Thoracic aorta (tissue), 2 donors: ENCODE measurements at places on chromosomes 4 and X. TPM values are rescaled to one million over a fixed set of nuclear protein-coding genes. Genes with fewer than 3 reads are reported as not detected.

- no peak for DNase-seq
- H3K36me3 ChIP-seq: no peaks in the 10 kb centered on the region
- H3K4me3 ChIP-seq: no peak overlapping the region
- H3K4me1 ChIP-seq: peaks cover 24% of the 10 kb centered on the region
These were observed 234.8 kb upstream of the JADE1 start for GRCh38 chr4:128574706-128575105.

The KCNIP4 gene
- total RNA-seq: not detected

The NAP1L2 gene
- total RNA-seq: 4.2 TPM

DNA sequence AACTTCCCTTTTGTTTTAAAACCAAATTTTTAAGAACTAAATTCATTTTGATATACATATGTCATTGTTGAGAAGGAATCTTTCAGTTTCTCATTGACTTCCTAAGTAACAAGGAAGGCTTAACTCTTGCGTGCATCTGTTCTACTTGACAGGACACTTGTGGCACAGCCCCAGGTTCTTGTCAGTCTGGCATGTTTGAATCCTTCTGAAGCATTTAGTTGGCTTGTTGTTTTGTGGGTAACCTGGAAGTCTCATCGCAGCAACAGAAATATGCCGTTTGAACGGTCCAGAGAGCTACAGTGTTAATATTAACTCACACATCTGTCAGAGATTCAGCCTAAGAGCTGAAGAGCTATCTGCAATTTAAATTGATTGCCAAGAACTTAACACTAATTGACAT, 76.0 kb downstream of the GLRA3 start:
- no peaks in the 10 kb centered on the region for H3K4me1 ChIP-seq
- H3K4me3 ChIP-seq: no peak overlapping the region
- no peaks in the 10 kb centered on the region for H3K36me3 ChIP-seq

The ITIH6 gene
- not detected for total RNA-seq

DNA sequence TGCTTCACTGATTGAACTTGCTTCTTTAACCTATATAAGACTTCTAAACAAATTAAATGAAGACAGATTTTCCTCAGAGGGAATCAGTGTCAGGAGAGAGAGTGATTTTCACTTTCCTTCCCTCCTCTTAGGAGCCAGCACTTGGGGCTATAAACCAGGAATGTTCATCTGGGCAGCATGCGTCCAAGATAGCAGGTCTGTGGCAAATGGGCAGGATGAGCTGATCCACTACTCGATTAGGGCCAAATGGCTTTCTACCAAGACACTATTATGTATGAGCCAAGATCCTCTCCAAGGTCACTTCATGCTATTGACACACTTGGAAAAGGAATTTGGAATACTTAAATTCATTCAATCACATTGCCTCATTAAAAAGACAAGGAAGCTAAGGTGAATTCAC, 203.9 kb upstream of the GRID2 start:
- H3K27me3 ChIP-seq: no peaks in the 10 kb centered on the region
- no peaks in the 10 kb centered on the region for H3K4me1 ChIP-seq
- H3K4me3 ChIP-seq: no peak overlapping the region
- no peak overlapping the region for H3K27ac ChIP-seq

GRCh38 chr4:20359692-20360091, 108.0 kb downstream of the SLIT2 start:
- no peaks in the 10 kb centered on the region for H3K27me3 ChIP-seq
- no peak overlapping the region for H3K27ac ChIP-seq
- H3K36me3 ChIP-seq: no peaks in the 10 kb centered on the region
- no peak overlapping the region for H3K4me3 ChIP-seq
- DNase-seq: no peak
- H3K4me1 ChIP-seq: no peaks in the 10 kb centered on the region

DNA sequence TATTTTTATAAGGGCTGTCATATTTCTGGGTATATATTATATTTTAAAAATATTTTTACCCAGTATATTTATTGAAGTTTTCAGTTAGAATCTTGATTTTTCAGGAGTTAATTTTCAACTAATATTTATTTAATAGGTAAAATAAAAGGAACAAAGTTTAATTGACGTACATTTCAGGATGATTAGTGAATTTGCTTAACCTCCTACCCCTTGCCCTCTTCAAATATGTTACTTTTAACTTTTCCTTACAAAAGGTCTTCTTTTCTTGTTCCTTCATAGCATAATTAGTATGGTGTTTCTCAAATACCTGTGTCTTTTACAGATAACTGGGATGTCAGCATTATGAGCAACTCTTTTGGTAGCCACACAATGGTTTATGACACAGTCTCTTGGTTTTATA, 24.8 kb upstream of the MSMO1 start:
- H3K27ac ChIP-seq: no peak overlapping the region
- no peak for DNase-seq
- no peaks in the 10 kb centered on the region for H3K27me3 ChIP-seq
- peaks cover 9% of the 10 kb centered on the region for H3K36me3 ChIP-seq
- no peaks in the 10 kb centered on the region for H3K4me1 ChIP-seq
- H3K4me3 ChIP-seq: no peak overlapping the region

DNA sequence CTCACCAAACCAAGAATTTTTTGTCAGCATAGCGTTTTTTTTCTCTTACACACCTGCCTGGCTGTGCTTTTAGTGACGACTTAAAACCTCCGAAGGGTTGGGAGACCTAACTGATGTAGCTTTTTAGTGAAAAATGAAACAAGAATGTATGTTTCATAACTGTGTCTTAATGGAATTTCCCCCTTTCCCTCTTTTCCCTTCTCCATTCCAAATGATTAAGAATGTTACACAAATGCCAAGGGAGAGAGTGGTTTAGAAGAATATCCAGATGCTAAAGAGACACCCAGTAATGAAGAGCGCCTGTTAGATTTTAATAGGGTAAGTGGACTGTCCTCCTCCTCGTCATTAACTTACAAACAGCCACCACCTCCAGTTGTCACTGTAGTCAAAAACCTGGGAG, 33.2 kb upstream of the TBC1D14 start:
- H3K4me3 ChIP-seq: no peak overlapping the region
- no peak for DNase-seq
- H3K4me1 ChIP-seq: no peaks in the 10 kb centered on the region
- no peaks in the 10 kb centered on the region for H3K27me3 ChIP-seq
- H3K36me3 ChIP-seq: peaks cover 62% of the 10 kb centered on the region

DNA sequence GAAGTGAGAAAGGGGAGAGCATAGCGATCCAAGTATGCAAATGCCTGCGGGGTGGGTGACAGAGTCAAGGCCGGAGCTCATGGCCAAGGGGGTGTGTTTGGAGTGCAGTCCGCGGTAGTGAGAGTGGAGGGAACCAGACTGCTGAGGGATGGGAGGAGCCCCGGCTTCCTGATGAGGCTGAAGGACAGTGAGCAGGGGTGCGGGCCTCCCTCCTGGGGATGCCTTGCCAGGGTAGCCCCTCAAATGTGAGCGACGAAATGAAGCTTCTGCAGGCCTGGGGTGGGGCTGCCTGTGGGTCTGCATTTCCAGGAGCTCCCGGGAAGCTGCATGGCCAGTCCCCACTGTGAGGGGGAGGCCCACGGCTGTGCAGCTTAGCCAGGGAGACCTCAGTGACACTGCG, 45.0 kb downstream of the PSAPL1 start:
- no peak overlapping the region for H3K4me3 ChIP-seq
- no peaks in the 10 kb centered on the region for H3K4me1 ChIP-seq
- no peak for DNase-seq
- H3K27me3 ChIP-seq: no peaks in the 10 kb centered on the region
- H3K27ac ChIP-seq: no peak overlapping the region

- H3K4me3 ChIP-seq: peak within 1 kb of the TSS; percentile 66
- no peaks in the 10 kb centered on the region for H3K27me3 ChIP-seq
- H3K36me3 ChIP-seq: no peaks in the 10 kb centered on the region
- H3K4me1 ChIP-seq: no peaks in the 10 kb centered on the region
These were observed at the start of gene TMEM150C for GRCh38 chr4:82561786-82562563. TSS of gene TMEM150C (minus strand) at chr4:82561988. CDS start at chr4:82504657, 57,331 bp downstream.

DNA sequence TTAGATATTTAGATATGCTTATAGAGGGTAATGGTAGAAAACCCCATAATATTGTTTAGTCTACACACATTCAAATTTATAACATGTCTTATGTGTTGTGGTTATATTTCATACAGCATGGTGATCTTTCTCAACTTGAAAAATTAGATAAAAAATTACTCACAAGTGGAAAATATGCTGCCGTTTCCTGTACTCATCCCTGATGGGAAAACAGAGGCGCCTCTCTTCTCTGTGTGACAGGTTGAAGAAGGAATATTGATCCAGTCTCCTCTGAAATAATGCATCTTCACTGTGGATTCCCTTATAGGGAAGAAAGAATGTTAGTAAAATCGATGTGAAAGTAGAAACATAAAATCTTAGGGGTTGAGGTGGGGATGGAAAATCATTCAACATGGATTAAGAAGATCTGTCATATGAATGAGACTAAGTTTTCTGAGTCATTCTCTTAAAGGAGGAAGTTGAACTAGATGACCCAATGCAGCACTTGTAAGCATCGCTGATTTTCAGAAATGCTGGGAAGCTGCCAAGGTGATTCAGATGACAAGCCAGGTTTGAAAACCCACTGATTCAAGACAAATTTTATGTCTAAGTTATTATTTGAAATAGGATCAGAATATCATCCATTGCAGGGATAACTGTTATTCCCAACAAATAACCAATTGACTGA, 70.7 kb downstream of the ANKRD50 start:
- no peaks in the 10 kb centered on the region for H3K27me3 ChIP-seq
- no peaks in the 10 kb centered on the region for H3K4me1 ChIP-seq
- no peaks in the 10 kb centered on the region for H3K36me3 ChIP-seq
- H3K4me3 ChIP-seq: no peak overlapping the region

DNA sequence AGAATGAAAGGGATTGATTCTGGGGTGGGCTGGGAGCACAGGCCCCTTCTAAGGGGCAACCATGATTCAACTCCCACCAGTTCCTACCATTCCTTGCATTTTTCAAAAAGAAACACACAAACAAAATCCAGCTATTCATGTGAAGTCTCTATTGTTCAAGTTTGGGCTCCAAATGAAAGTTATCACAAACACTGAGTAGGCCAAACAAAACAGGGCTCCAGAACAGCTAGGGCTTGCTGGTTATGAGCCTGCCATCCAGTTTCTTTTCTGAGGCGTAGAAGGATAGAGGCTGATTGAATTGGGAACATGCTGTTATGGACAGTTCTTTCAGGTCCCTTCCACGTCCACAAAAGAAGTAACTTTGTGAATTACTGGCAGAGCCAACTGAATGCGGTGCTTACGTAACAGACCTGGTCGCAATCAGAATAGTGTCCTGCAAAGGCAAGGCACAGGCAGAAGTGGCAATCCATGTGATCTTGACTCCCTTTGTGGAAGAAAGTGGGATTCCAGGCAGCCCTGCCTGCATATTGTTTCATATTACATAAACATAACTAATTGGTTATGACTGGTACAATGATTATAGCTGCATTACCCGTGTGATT, 244.5 kb downstream of the SCFD2 start:
- no peak for DNase-seq
- H3K4me3 ChIP-seq: peak overlapping the region; percentile 34
- H3K4me1 ChIP-seq: peaks cover 48% of the 10 kb centered on the region
- H3K27ac ChIP-seq: peak overlapping the region; percentile 81

GRCh38 chr4:8289956-8290700, 20.6 kb downstream of the HTRA3 start:
- no peaks in the 10 kb centered on the region for H3K4me1 ChIP-seq
- no peak for DNase-seq
- no peaks in the 10 kb centered on the region for H3K27me3 ChIP-seq
- H3K36me3 ChIP-seq: no peaks in the 10 kb centered on the region
- H3K4me3 ChIP-seq: no peak overlapping the region

The TBC1D1 gene
- total RNA-seq: 206 TPM

The MPC1L gene
- total RNA-seq: not detected

DNA sequence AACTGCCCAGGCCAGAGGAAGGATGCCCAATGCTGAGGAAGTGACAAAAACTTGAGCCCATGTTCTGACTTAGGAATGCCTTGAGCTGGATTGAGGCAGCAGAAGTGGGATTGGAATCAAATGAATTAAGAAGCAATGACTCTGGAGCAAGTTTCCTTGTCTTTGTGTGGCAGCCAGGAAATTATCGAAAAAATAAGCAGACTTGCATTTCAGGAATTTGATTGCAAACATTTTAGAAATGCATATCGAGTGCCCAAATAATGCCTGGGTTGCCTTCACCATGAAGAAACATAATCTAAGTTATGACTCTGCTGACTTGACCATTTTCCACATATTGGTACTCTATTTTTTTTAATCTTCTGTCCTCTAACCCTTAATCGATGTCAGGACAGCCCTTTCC, 9.5 kb downstream of the CYTL1 start:
- H3K4me1 ChIP-seq: no peaks in the 10 kb centered on the region
- no peaks in the 10 kb centered on the region for H3K36me3 ChIP-seq
- H3K27me3 ChIP-seq: no peaks in the 10 kb centered on the region

DNA sequence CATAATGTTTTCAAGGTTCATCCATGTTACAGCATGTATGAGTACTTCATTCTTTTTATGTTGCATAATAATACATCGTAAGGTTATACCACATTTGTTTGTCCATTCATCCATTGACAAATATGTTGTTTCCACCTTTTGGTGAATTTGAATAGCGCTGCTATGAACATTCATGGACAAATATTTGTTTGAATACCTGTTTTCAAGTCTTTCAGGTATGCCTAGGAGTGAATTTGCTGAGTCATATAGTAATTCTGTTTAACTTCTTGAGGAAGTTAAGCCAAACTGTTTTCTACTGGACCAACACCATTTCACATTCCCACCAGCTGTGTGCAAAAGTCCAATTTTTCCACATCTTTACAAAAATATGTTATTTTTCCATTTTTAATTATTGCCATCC, 31.5 kb downstream of the IRS4 start:
- no peak for DNase-seq
- H3K4me3 ChIP-seq: no peak overlapping the region
- no peaks in the 10 kb centered on the region for H3K36me3 ChIP-seq
- no peak overlapping the region for H3K27ac ChIP-seq
- H3K27me3 ChIP-seq: no peaks in the 10 kb centered on the region

- DNase-seq: no peak
- no peaks in the 10 kb centered on the region for H3K4me1 ChIP-seq
- H3K27me3 ChIP-seq: no peaks in the 10 kb centered on the region
- no peak overlapping the region for H3K4me3 ChIP-seq
- no peak overlapping the region for H3K27ac ChIP-seq
- H3K36me3 ChIP-seq: no peaks in the 10 kb centered on the region
These were observed 21.3 kb upstream of the CTSO start for GRCh38 chr4:155974996-155975395.

- no peak overlapping the region for H3K27ac ChIP-seq
- H3K27me3 ChIP-seq: no peaks in the 10 kb centered on the region
- H3K4me1 ChIP-seq: no peaks in the 10 kb centered on the region
- no peaks in the 10 kb centered on the region for H3K36me3 ChIP-seq
- no peak overlapping the region for H3K4me3 ChIP-seq
These were observed 24.4 kb upstream of the LHFPL1 start for GRCh38 chrX:112704187-112704586.

GRCh38 chr4:119765469-119765868, 136.9 kb upstream of the PDE5A start:
- H3K36me3 ChIP-seq: no peaks in the 10 kb centered on the region
- no peak overlapping the region for H3K27ac ChIP-seq
- no peak for DNase-seq
- H3K4me3 ChIP-seq: no peak overlapping the region
